Stimulated activated CD8-positive, alpha-beta memory T cell treated with anti-CD3 and anti-CD28 coated beads, Interleukin-4, amount 100 ng/mL, for 48 hours (primary cell): ENCODE measurements at places on chromosomes 12 and 14.

DNA sequence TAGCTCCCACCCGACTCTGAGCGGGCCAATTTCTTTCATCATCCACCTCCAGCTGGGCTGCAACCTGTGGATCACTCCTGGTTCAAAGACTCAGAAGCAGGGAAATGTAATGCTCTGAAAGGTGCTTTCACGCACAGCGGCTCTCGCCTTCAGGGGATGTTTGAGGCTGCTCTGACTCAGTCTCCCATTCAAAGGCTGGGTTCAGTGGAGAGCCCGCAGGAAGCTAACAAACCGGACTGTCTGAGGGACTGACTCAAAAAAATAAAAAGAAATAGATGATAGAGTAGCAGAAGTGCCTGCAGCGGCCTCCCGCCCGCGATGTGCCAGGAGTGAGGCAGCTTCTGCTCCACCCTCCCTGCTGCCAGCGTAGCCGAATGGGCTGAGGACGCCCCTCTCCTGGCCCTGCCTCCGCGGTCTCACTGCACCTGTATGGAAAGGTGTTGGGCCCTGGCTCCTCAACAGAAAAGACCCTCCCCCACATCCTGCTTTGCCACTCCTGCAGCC lies 98.0 kb downstream of the GCH1 start:
- DNase-seq: no peak

GRCh38 chr14:61647704-61648103 lies 47.6 kb upstream of the HIF1A start:
- no peak for DNase-seq

DNA sequence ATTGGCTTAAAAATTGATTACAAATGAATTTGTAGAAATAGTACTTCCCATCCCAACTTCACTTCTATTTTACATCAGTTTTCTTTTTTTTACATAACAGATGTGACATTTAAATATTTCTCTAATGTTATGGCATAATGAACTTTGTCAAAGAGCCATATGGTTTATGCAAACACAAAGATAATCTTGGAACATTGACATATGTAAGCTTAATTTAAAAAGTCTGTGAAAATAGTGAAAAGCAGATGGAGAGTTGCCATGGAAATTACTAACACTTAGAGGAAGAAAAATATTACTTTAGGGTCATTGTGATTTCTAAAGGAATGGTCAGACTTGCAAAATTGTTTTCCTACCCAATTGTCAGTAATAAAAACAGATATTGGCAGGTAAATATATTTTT lies 232.4 kb downstream of the AEBP2 start:
- DNase-seq: no peak

GRCh38 chr14:64879635-64880220 lies at the start of gene SPTB:
TSS of gene SPTB (minus strand) at chr14:64879907. CDS start at chr14:64823094, 56,813 bp downstream.
- peak; percentile 75 for DNase-seq

- DNase-seq: no peak
These were observed 27.8 kb downstream of the ANKRD9 start for GRCh38 chr14:102481791-102482238.

GRCh38 chr12:113815031-113815430 lies 151.1 kb downstream of the RBM19 start:
- no peak for DNase-seq
